HFF-Myc (cell line): ENCODE measurements at places on chromosomes 2 and 18.
A peak's percentile ranks its signal among the peaks of the same experiment; 100 is the strongest.

- peak; percentile 46 for DNase-seq
Measured at GRCh38 chr18:21362831-21363230, 120.8 kb downstream of the GREB1L start.

DNA sequence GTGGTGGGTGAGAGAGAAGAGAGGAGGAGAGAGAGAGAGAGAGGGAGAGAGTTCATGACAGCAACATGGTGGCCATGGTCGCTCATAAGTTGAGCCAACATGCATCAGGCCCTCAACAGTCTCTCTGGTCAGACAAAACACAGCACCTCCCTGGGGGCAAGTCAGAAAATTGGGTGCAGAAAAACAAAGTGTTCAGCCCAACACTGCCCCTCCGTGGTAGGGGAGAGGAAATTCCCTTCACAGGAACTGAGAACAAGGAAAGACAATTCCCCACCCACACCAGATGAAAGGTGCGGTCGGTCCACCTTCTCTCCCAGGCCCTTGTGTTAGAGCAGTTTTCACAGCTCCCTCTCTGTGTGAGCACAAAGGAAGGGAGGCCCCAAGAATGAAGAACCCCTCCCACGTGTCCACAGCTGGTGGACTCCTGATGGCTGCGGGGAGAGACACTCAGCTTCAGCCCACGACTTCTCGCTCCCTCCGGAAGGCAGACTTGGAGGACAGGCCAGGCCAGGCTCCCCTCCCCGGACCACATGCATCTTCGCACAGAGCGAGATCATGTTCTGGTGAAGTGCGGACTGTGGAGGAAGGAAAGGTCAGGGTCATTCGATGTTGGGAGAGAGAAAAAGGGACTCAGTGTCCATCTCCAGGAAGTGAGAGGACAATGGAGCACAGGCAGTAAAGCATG, 181.7 kb downstream of the ANAPC1 start:
- DNase-seq = peak; percentile 49

DNA sequence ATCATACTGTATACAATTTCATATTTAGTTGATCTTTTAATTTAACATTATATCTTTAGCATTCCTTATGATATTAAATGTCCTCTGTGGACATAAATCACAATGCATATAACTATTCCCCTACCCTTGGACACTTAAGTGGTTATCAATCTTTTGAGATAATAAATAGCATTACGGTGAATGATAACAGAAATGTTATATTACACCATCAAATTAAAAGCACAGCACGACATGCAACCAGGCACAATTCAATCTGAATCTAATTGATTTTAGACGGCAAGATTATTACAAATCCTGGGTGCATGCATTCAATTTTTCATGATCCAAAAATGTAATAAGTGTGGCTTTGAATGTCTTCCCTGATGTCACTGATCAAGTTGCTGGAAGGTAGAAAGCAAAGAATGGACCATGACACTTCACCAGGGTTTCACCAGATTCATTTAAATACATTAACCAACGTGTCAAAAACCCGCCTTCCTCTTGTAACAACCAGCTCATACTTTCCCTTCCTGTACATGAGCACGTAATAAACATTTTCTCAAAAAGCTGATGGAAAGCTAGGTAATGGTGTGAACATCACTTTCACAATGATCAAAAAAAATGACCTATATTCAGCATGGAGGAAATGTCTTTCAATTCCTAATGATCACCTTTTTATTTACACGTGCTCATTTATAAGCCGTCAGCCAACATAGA, 513.7 kb upstream of the ID2 start:
- no peak for DNase-seq

DNA sequence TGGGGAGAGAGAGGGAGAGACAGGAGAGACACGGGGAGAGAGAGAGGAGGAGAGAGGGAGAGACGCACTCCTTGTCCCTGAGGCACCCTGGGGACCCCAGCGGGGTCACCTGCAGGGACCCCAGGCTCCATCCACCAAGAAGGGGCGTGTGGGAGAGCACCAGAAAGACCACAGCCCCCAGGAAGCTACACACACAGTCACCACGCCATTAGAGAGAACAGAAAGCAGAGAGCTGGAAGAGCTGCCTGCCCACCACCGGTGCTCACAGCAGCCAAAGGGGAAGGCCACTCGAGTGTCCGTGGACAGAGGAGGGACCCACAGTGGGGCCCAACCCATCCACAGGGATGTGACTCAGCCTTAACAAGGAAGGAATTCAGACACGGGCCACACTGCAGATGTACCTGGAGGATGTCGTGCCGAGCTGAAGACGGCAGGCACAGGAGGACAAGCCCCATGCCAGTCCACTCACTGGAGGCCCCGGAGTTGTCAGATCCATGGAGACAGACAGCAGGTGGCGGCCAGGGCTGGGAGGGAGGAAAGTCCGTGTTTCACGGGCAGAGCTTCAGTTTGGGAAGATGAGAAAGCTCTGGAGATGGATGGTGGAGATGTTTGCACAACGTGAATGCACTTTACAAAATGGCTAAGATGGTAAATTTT, 11.5 kb upstream of the NFATC1 start:
- no peak for DNase-seq

DNA sequence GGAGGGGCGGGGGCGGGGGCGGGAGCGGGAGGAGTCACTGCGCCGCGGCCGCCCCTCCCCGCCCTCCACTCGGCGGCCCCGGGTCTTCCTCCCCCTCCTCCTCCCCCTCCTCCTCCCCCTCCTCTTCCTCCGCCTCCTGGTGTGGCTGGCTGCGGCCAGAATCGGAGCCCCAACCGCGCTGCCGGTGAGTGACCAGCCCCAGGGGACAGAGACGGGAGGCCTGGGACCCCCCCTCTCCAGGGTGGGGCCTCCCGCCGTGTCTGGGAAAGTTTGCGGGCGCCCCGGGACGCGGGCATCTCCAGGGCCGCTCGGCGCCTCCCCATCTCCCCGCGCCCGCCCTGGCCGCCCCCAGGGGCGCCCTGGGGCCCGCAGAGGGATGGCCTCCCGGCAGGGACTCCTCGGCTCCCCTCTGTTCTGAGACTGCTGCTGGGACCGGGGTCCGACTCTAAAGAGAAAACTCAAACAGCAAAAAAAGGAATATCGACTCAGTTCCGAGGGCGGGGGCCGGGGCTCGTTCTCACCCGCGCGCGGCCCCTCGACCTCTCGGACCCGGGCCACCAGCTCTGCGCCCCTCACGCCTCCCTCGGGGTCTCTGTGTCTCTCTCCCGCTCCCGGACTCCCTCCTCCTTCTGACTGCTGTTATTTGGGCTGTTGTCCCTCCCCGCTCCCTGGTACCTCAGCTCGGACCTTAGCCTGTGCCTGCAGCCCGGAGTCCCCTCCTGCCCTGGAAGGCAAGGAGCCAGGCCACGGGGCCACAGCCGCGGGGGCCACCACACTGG, at the start of gene STON1:
Gene STON1, plus strand, starts transcription at position 122 of the 779 bp plus-strand sequence. CDS start 50,480 bp downstream, outside the sequence.
- DNase-seq = no peak

- DNase-seq = no peak
Measured at GRCh38 chr2:163471947-163472346, 263.9 kb downstream of the FIGN start.

- no peak for DNase-seq
Measured at GRCh38 chr2:66673286-66673685, 238.4 kb downstream of the MEIS1 start.

- DNase-seq = no peak
Measured at GRCh38 chr2:235160281-235160810, 208.5 kb downstream of the SH3BP4 start.

DNA sequence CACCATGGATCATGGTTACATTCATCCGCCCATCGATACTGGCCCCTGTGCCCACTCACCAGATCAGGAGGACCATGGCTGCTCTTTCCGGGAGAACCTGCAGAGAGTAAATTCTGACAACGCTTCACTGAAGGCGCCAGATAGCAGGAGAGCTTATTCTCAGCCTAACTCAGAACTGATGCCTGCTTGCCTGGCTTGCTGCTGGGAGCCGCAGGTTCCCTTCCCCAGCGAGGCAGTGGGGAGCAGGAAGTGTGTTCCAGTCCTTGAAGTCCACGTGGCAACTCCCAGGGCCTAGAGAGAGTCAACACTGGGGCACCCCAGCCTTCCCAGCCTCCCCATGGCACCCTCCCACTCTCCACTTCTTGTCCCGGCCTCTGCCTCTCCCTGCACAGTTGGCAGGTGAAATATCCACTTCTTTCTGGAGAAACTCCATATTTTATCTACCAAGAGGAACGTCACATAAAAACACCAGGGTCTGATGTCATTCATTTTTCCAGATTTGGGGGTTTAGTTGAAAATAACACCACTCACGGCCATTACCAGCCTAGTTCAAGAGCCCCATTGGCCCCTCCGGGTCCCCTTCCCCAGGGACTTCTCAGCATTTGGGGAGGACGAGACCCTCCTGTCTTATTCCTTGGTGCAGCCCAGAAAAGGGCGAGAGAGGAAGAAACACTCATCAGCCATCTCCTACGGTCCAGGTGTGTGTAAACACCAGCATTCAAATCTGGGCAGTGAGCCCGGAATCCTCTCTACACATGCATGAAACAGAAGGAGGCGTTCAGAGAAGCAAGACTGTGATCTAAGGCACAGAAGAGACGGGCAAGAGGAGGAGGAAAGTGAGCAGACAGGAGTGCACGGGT, 3.5 kb upstream of the TUBB6 start:
- DNase-seq = no peak
